Muscle of leg (tissue), 16 donors: ENCODE measurements at places on chromosomes 12 and 14.

DNA sequence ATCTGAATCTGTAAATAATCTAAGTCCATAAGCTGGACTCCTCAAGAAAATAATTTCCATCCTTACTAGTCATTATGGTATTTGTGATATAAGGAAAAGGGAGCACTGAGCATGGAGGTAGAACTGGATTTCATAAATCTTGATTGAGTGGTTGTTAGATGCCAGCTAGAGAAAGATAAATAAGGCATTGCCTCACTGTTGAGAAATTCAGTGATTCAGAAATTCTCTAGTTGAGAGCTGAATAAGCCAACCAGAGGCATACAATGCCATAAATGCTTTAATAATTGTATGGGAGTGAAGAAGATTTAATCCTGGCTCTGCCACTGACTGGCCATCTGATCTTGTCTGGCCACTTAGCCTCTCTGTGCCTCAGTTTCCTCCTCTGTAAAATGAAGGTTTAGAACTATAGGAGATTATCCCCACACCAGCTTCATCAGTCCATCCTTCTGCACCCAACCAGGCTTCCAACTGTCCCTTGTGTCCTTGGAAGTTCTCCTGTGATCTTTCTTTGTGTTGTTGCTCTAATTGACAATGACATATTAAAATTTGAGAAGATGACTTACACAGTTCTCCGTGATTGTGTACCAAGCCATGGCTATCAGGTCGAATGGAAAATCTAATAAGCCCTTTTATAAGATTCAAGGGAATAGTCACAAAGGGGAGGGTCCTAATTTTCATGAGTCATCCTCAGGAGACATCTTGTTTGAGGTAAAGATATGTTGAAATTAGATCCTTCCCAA, 394.3 kb downstream of the EGLN3 start:
- no peak for DNase-seq

GRCh38 chr14:99244941-99245563, 26.9 kb downstream of the BCL11B start:
- no peak for DNase-seq

DNA sequence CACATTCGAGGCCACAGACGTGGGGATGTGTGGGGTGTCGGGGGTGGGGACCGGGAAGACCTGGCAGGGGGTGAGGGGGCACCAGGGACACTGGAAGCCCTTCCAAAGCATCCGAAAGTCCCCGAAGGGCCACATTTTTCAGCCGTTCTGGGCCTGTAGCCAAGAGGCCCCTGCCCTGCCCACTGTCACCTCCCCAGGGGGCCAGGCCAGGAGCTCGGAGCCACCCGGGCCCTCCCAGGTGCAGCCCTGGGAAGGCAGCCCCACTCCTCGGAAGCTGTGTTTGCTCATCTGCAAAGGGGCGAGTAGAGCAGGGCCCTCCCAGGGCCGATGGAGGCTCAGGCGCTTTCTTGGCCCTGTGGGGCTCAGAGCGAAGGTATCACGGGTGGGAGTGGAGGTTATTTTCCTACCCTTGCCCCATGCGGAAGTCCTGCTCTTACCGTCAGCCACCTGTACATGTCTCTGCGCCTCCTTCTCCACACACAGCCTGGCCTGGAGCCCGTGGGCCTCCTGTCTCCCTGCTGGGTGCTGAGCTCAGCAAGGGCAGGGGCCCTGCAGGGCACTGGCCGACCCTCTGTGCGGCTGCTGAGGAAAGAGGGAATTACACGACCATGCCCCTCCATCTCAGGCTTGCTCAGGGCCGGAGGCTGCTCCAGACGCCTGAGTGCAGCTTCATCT, 27.2 kb downstream of the NOC4L start:
- no peak for DNase-seq

DNA sequence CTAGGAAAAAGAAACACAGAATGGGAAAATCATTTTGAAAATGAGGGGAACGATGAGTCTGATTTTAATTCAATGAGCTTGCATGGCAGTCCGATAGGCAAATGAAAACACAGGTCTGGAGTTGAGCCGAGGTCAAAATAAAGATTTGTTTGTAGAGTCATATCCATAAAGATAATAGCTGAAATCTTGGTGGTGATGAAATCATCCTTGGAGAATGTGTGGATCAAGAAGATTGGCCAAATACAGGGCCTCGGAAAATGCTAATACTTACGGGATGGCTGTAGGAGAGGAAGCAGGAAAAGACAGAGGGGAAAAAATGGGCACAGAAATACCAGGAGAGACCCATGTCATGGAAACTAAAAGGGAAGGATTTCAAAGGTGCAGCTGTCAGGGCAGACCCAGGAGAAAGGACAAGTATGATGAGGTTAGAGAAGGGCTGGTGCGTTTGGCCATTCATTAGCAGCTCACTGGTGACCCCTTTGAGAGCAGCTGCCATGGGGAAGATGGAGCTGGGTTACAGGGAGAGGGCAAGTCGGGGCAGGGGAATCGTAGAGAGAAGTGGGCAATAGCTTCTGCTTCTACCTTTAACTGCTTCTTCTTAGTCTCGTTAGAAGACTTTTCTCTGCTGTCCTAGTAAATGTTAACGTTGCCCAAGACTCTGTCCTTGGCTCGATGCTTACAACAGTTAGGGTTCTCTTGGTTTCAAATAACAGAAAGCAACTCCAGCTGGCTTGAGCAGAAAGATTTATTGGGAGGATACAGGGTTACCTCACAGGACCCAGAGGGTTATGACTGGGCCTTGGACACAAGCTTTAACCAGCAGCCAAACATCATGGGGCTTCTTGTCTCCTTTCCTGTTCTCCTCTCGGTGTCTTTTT, 161.8 kb downstream of the EFCAB11 start:
- DNase-seq, result peak; percentile 77

DNA sequence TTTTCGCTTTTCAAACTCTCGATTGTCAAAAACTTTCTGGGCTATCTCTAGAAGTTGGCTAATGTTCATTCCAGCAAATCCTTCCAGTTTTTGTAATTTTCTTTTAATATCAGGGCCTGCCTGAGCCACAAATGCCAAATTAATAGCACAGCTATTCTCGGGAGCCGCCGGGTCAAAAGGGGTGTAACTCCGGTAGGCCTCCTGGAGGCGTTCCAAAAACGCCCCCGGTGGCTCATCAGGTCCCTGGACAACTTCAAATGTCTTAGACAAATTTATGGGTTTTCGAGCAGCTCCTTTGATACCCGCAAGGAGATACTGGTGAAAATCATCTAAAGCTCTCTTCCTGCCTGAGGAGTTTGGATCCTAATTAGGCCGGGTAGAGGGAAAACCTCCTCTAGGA, 117.9 kb upstream of the PZP start:
- DNase-seq, result no peak

GRCh38 chr12:58678753-58679152, 241.6 kb downstream of the LRIG3 start:
- DNase-seq, result no peak

DNA sequence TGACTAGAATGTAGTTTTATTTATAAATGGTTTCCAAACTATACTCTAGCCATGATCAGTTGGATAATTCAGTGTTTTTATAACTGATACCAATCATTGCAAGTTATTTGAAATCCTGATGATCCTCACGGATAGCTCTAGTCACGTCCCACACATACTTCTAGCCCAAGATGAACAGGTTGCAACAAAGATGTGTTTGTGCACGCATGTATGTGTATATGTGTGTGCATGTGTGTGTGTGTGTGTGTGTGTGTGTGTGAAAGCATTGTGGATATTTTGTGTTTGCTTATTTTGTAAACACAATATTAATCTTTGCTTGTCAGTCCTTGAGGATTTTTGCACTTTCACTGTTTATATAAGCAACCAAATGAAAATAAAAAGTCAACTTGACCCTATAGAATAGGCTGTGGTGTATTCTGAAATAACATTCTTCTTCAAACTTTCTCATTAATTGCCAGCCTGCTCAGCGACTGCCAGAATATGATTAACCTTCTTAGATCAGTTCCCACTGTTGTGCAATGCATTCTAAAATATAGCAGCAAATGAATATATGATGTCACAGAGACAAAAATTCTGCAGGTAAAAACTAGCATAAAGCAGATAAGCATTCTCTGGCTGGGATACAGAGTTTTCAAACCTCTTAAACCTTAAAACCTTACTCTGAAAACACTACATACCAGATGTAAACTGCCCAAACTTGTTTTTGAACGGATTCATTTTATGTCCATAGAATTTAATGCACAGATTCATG, 48.8 kb upstream of the HIF1A start:
- no peak for DNase-seq

GRCh38 chr12:111312708-111313107, 56.2 kb downstream of the PHETA1 start:
- DNase-seq, result no peak

GRCh38 chr14:103126088-103126872, 3.0 kb downstream of the TNFAIP2 start:
- no peak for DNase-seq

- peak; percentile 69 for DNase-seq
Observed at GRCh38 chr12:53750812-53751335, 905 bp downstream of the CISTR start.

DNA sequence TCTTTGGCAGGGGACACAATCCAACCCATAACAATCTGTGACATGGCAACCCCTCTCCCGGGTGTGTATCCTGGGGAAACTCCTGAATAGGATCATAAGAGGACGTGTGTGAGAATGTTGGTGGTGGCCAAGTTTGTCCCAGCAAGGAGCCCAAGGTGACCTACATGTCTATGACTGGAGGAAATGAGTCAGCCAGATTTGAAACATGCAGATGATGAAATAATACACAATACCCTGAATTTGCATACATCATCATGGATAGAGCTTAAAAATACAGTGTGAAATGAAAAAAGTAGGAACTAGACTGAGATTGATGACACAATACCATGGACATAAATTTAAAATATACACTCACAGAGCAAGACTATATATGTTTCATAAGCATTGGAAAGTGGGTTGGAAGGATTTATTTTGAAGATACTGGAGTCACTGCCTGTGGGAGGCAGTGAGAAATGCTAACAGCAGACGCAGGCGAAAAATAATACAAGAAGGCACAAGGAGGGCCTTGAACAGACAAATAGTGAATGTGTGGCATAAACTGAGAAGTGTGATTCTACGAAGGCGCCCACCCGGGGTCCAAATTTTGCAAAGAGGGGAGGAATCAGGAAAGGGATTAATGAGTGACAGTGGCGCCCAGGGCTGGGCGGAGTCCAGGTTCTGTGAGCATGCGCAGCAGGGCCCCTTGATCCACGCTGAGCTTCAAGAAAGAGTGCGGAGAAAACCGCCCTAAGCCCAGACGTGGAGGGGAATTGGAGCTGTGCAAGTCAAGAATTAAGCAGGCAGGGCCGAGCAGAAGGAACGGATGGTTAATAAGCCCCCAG, 7.0 kb upstream of the MAP1LC3B2 start:
- DNase-seq, result no peak

DNA sequence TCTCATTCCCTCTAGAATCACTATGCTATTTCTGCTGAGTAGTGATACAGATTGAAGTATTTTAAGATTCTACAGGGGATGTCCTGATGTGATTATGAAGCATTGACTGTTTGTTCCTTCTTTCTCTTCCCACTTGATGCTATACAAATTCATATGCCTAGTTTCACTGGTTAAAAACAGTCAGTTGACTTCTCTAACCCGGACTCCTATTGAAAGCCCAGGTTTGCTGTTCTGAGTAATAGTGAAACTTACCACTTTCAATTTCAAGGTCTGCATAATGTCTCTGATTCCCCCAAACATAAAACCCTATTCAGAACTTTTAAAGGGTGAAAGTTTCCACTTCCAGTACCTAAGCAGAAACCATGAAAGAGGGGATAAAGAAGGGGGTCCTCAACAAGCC, 117.7 kb upstream of the RPL10L start:
- DNase-seq, result peak; percentile 1

GRCh38 chr14:96304956-96305355, 48.9 kb downstream of the BDKRB1 start:
- DNase-seq, result no peak

DNA sequence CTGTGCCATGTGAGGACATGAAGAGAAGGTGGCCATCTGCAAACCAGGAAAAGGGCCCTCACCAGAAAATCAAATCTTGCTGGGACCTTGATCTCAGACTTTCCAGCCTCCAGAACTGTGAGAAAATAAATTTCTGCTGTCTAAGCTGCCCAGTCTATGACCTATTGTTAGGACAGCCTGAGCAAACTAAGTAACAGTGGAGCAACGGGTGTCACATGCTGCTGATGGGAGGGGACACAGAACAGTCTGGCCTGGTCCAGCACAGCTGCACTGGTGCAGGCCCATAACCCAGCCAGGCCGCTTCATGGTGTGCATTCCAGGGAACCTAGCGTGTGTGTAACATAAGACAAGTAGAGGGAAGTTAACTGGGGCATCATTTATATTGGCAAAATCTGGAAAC, 42.1 kb downstream of the GRIP1 start:
- peak; percentile 82 for DNase-seq

DNA sequence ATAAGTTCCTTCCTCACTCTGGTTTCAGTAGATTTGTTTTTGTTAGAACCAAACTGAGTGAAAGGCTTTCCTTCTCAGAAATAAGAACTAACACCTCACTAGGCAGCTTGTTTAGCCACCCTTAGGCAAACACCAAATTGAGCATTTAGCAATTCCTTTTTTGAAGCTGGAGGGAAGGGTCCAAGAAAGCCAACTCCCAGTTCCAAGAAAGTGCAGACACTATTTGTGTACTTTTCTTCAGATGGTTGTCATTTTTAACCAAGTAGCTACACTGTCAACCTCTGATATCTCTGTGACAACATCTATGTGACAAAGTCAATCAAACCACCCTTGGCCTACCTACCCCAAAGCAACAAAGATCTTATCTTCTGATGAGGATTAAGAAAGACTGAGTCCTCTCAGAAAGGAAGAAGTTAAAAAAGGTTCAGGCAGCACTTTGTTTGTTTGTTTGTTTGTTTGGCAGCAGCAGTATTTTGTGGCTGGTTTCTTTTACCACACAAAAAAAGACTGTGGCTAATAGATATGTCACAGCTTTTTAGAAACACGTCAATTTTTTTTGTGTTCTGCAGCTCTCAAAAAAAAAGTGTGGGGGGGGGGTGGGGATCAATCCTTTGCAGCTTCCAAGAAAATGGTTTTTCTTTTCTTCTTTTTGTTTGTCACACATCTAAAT, 203.8 kb downstream of the CRADD start:
- no peak for DNase-seq

DNA sequence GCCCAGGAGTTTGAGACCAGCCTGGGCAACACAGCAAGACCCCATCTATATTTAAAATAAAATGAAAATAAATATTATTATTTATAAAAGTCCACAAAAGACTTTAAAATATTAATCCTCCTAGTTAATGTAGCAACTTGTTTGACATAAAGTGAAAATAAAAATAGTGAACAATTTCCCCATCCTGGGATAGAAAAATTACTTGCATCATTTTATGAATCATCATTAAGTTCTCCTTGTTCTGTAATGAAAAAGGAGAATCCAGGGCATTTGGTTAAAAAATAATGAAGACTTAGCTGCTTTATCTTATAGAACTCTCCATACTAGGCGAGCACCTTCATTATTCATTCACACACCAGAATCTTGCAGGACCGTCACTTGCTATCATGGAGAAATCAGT, 66.1 kb downstream of the ELK3 start:
- no peak for DNase-seq

DNA sequence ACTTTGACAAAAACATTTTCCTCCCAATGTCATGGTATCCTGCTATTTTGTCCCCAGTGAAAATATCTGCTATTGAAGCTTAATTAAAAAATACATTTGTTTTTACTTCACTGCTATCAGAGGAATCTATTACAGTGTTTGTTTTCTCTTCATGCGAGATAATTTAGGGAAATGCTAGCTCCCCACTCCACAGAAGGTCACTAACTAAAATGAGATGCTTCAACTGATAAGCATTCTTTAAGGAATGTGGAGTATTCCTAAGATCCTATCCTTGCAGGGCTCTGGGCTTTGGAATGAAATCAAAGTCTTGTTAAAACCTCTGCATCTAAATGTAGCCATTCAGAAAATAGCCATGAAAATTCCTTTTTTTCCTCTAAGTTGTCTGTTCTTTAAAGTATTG, 39.5 kb downstream of the PAX9 start:
- DNase-seq, result no peak

- no peak for DNase-seq
Observed at GRCh38 chr14:69848156-69848555, 31.1 kb upstream of the SMOC1 start.
